ENCODE measurements at places on chromosomes 11 and 22.
A peak's percentile ranks its signal among the peaks of the same experiment; 100 is the strongest.

DNA sequence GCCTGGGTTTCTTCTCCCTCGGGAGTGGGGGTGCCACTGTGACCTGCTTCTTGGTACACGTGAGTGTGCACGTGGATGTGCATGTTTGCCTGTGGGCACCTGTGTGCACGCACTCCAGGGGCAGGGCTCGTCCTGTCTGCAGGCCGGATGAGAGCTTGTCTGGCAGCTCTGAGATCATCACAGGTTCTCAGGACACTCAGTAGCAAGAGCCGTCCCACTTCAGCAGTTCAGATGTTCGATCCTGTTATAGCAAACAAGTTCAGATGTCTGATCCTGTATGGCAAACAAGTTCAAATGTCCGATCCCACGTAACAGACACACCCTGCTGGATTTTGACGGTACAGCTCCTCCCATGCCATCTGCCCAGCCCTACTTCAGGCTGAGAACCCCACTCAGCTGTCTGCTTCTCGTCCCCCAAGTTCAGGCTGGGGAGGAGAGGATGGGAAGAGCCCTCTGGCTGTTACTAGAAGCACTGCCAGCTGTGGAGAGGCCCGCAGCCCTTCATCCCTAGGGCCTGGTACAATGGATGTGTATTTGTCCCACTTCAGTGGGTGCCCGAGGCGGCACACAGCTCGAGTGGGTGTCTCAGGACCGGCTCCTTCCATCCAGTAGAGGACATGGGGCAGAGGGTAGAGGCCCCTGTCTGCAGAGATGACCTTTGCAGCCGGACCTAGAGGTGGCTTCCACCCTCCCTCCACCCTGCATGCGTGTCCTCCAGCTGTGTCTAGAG is 1126.9 kb downstream of the BRD1 start:
- no peak for DNase-seq

- no peak for DNase-seq
These were observed 60.4 kb downstream of the KCNJ1 start for GRCh38 chr11:128806506-128807261.

DNA sequence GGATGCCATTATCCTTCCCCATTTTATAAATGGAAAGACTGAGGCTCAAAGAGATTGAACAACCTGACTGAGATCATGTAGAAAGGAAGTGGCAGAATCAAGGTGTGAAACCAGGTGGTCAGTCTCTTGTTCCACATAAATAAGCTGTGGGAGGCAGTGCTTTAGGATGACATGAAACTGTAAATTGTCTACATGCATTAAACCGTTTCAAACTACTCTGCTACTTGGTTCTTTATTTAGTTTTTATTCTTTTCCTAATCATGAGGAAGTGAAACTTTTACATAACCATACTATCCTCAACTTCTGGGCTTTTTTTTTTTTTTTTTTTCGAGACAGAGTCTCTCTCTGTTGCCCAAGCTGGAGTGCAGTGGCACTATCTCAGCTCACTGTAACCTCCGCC is 34.9 kb downstream of the CADM1 start:
- DNase-seq: no peak

GRCh38 chr11:6599449-6599848 is 4.0 kb downstream of the RRP8 start:
- DNase-seq: no peak

DNA sequence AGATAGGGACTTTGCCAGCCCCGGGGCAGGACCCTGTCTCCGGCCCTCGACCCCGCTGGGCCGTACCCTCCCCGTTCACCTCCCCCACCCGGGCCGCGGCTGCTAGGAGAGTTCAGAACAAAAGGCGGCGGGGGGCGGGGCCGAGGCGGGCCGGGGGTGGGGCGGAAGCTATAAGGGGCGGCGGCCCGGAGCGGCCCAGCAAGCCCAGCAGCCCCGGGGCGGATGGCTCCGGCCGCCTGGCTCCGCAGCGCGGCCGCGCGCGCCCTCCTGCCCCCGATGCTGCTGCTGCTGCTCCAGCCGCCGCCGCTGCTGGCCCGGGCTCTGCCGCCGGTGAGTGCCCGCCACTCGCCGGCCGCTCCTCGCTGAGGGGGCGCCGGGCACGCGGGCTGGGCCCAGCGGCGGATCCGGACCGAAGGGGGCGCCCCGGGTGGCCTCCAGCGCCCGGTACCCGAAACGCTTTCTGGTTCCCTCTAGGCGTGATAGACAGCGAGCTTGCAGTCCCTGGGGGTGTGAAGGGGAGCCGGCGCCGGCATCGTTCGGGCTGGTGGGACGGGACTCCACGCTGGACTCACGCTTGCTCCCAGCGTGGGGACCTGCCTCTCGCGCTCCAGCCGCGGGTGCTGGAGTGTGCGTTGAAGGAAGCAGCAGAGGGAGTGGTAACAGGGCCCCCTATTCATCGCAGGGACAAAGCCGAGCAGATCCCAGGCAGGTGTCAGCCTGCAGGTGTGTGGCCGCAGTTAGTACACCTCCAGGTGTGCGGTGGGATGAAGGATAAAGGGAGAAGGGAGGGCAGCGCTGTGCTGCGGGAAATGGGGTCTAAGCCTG is at the start of gene MMP11:
TSS of gene MMP11 (plus strand) at position 201 of the 825 bp plus-strand sequence. CDS start at position 223, 22 bp downstream.
- no peak for DNase-seq

GRCh38 chr11:312092-312816 is 1.6 kb upstream of the IFITM1 start:
- DNase-seq: no peak

DNA sequence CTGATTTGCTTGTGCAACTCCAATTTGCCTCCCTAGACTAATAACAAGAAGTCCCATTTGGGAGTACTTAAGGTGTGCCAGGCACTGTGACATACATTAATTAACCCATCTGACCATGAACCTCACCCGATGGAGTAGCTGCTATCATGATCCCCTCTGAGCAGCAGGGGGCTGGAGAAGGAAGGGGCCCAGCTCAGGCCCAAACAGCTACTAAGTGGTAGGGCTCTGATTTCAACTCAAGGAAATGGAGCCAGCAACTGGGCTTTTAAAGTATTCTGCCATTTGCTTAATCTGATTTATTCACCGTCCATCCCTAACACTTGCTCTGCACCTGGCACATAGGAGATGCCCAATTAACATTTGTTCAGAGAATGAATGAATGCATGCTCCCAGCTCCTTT is 1.2 kb downstream of the CRYBB1 start:
- no peak for DNase-seq

GRCh38 chr11:61696602-61697001 is 16.4 kb downstream of the DAGLA start:
- DNase-seq: no peak

GRCh38 chr22:22073769-22074561 is 91.4 kb upstream of the TOP3B start:
- DNase-seq: no peak

DNA sequence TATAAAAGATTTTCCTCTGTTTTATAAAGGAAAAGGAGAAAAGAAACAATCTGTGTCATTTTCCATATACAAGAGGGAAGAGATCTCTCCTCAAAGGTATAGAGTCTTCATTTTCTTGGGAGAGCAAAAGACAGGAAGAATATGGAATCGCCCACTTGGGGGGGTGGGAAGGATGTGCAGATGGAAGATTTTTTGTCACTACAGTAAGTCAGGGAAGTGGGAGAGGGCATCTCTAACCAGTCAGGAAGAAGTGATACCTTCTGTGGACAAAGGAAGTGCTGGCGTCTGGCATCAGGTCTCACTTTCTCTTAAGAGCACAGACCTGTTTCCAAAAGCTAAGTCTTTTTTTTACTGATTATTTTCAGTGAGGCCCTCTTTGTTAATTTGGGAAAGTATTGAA is 1.4 kb downstream of the PRR14L start:
- no peak for DNase-seq

DNA sequence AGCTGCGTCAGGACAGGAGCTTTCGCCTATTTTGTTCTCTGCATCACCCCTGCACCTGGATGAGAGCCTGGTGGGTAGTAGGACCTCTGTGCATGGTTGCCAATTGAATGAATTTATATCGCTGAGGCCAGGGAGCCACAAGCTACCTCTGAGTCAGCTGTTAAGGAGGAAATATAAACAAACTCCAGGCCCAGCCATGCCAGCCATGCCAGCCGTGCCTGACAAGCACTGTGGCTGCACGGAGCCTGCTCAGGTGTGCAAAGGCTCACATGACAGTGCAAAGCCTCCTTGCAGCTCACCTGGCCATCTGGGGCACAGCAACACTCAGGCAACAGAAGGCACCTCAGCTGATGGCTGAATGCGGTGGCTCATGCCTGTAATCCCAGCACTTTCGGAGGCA is 33.7 kb upstream of the LINC01488 start:
- no peak for DNase-seq

DNA sequence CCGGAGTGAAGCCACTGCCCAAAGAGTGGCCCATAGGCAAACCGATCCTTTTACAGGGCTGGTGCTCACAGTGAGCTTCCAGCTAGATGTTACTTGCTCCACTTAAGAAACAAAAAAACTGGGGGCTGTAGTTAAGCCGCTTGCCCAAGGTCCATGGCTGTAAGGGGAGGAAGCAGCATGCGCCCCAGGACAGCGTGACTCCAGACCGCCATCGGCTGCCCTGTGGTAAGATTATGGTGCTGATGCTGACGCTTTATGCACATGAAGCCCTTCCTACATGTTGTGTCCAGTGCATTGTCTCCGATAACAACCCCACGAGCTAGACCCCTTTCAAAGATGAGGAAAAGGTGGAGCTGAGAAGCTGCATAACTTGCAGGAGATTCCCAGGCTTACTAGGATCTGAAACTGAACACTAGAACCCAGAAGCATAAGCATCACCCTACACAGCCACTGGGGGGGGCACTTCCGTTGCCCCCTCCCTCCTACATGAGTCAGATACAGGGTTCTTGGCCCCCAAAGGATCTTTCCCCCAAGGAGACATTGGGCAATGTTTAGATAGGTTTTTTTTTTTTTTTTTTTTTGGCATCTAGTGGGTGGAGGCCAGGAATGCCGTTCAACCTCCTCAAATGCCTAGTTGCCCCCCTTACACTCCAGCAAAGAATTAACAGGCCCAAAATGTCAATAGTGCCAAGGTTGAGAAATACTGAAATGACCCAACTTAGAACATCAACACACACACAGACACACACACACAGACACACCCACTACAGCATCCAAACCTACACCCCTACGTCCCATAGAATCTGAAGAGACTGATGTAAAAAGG is 53.9 kb downstream of the MN1 start:
- no peak for DNase-seq

DNA sequence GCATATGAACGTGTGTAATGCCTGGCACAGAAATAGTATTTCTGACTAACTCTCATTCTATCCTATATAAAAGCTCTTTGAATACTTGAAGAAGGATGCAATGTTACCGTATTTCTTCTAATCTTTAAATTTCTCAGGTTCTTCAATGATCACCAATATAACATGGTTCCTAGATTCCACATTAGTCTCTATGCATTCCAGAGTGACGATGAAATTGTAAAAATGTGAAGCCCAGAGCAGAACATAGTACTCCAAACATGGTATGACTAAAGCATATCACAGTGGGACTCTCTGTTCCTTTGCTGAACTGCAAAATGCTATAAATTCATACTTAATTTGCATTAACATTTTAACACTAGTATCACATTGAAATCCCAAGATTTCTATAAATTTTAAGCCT is 877.6 kb upstream of the CHORDC1 start:
- DNase-seq: no peak

- no peak for DNase-seq
These were observed 133.0 kb downstream of the NAV2 start for GRCh38 chr11:19845626-19846025.

GRCh38 chr11:69893631-69894030 is 74.4 kb upstream of the FGF3 start:
- DNase-seq: no peak

- DNase-seq: no peak
These were observed 902 bp downstream of the MUS81 start for GRCh38 chr11:65861165-65861505.

GRCh38 chr11:123474994-123475393 is 44.9 kb downstream of the GRAMD1B start:
- DNase-seq: no peak

- DNase-seq: no peak
These were observed 448.3 kb upstream of the DDI1 start for GRCh38 chr11:103587901-103588788.

DNA sequence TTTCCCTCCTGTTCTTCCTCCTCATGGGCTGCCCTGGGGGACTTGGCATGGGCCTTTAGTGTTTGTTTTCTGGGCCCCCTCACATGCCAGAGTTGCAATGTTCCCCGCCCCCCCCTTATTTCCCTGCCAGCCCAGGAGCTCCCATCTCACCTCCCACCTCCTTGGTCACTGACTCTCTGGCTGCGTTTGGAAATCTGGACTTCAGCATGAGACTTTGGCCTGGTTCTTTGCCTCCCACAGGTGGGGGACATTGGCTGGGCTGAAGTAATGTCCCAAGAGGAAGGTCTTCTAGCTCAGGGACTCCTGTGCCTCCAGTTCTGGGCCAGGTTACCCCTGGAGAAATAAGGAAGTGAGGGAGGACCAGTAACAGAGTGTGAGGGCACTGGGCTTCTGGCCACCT is 7.0 kb downstream of the MTFP1 start:
- no peak for DNase-seq

- no peak for DNase-seq
These were observed 2.1 kb upstream of the OAF start for GRCh38 chr11:120208777-120209176.

- DNase-seq: peak; percentile 5
These were observed 94.2 kb upstream of the TBCEL start for GRCh38 chr11:120929664-120930154.

GRCh38 chr11:36373016-36374010 is 77.2 kb downstream of the PRR5L start:
- DNase-seq: no peak

DNA sequence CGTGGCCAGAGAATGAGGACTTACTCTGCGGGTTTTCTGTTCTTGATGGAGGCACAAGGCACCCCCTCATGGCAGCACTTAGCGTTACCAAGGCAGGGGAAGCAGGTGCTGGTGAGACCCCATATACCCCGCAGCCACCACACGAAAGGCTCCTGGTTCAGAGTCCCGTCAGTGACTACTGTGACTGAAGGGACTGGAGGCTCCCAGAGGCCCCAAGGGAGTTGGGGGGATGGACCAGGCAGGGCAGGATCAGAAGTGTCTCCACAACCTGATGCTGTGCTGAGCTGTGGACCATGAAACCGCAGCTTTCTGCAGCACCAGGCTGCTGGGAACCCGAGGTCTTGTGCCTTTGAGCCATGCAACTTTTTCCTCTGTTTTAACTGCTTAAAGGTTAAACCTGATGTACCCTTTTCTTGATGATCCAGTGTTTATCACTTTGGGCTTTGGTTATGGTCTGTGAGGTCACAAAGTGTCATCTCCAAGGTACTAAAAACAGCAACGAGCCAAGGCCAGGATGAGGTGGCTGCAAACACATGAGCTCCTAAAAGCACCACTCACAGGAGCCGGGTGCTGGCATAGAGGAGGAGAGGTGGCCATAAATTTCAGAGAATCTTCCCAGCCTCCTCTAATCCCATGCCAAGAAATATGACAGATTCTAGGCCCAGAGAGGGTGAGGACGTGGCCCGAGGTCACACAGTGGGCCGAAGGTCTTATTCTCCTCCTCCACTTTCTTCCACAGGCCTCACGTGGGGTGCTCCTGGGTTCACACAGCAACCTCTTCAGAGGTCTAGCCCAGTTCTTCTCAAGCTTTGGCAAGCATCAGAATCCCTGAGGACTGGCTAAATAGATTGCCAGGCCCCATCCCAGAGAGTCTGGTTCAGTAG is 4.2 kb upstream of the LRRC32 start:
- no peak for DNase-seq

- DNase-seq: no peak
These were observed 76.0 kb upstream of the GRK3 start for GRCh38 chr22:25488244-25489020.

GRCh38 chr11:127369356-127369755 is 368.8 kb upstream of the KIRREL3 start:
- DNase-seq: no peak

- DNase-seq: no peak
These were observed 1518.2 kb upstream of the TENM4 start for GRCh38 chr11:80958987-80959386.

Measured in stimulated activated CD4-positive, alpha-beta T cell treated with anti-CD3 and anti-CD28 coated beads, Interleukin-1b, Interleukin-23, amount 100 ng/mL, for 1 hour (primary cell).